Naive B cell (primary cell): ENCODE measurements at places on chromosomes 4 and X.

GRCh38 chrX:85244450-85245211, 840 bp downstream of the ZNF711 start:
- DNase-seq = no peak

- no peak for DNase-seq
These were observed 451.5 kb downstream of the UBE2NL start for GRCh38 chrX:144335402-144335801.

DNA sequence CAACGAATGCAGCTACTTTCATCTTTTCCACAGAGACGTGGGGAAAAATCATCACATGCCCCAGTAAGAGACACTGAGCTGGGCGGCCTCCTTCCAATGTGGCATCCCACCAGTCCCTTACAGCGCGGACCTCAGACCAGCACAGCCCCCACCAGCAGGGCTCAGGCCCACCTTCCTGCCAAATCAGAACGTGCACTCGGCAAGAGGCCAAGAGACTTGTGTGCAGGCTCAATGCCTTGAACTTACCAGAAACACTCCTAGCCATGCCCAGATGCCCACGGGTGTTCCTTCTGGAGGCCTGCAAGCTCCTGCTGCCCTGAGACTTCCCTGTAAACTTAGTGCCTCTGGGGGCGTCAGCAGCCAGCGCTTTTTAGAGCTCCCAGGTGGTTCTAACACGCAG, 31.2 kb downstream of the WDR1 start:
- no peak for DNase-seq

DNA sequence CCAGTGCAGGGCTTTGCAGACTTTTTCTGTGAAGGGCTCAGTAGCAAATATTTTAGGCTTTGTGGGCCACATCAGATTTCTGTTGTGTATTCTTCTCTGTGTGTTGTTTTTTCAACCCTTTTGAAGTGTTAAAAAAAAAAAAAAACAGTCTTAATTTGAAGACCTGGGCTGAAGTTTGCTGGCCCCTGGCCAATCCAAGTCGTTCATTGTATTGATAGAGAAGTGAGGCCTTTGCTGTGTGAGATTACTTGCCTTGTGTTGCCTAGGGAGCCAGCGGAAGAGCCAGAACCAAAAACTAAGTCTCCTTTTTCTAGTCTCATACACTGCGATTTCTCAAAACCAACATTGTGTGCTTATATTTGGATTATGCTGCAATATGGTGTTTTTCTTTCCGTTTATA, 46.9 kb downstream of the MTM1 start:
- no peak for DNase-seq

DNA sequence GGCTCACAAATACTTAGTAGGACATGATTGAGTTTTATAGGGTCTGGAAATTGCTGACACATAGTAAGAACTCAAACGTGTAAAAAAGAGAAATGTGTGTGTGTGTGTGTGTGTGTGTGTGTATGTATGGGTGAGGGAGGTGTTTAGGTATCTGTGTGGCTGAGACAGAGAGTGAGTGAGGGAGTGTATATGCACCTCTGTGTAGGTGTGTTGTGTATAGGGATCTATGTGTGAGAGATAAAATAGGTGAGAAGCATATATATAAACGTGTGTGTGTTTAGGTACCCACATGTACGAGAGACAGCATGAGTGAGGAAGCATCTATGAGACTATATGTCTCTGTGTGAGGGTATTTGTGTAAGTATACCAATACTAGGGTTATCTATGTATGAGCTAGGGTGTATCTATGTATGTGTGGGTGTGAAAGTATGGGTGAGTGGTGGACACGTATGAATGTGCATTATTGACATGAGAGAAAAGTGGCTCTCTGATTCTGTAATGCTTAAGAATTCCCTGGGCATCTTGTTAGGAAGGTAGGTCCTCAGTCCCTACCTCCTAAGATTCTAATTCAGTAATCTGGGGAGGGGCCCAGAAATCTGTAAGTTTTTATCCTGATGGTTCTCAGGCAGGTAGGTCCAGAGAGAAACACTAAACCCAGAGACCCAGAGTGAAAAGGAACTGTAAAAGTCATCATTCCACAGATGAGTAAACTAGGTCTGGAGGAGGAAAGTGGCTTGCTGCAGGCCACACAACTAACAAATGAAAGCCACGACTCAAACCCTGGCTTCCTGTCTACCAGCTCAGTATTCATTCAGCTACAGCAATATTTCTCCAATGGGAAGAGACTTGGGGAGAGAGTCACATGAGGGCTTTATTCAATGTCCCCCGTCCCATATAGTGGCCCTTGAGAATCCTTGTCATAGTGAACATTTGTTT, 237.0 kb downstream of the IDS start:
- DNase-seq = no peak

DNA sequence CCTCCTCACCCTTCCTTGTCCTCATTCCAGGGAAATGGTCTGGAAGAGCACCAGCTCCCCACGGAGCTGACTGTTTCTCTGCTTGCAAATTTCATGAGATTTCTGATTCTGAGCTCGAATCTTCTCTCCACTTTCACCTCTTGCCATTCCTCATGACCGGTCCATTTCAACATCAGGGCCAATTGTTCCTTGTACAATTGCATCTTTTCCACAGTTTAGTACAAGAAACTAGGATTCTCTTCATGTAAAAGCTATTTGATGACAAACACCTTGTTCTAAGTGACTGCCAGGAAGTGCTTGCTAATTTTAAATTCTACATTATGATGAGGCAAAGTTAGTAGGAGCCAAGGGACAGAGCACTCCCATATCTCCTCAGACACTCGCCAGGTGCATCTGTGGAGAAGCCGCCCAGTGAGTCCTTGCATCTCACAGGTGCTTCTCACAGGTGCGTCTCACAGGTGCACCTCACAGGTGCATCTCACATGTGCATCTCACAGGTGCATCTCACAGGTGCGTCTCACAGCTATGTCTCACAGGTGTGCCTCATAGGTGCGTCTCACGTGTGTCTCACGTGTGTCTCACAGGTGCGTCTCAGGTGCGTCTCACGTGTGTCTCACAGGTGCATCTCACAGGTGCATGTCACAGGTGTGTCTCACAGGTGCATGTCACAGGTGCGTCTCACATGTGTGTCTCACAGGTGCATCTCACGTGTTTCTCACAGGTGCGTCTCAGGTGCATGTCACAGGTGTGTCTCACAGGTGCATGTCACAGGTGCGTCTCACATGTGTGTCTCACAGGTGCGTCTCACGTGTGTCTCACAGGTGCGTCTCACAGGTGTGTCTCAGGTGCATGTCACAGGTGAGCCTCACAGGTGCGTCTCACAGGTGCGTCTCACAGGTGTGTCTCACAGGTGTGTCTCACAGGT, 3.0 kb upstream of the PDE6B start:
- DNase-seq = no peak

DNA sequence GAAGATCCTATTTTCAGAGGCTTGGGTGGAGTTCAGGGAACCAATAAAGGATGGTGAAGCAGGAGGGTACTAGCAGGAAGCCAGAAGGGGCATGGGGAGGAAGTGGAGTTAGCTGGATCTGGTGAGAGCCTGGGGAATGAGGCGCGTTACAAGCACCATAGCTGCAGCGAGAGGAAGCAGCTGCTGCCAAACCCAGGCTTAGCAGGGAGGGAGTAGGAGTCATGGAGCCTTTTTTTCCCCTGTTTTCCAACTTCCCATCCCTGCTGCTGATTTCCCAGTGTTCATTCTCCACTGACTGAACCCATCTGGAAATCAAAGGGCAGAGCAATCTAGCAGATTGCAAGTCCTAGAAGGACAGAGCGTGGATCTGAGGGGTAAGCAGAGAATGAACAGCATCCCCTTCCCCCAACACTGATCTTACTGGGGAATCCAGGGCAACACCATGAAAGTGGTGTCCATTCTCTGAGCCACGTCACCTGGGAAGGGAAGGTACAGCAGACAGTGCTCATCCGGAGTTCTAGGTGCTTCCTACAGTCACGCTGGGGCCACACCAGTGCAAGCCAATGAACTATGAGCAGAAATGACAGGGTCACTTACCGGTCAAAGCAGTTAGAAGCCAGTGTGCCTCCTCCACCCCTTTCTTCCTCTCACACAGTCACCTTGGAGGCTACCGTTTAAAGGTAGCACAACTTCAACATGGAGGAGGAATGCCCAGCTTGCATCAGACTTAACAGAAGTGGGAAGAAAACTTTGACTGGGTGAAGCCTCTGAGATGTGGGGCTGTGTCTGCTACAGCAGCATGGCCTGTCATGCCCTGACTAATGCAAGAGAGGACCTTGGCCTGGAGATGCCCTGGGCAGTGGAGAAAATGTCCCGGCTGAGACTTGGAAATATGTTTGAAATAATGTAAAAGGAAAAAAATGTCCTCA, 36.7 kb downstream of the SMIM20 start:
- DNase-seq = no peak
